NT2/D1 (cell line): ENCODE measurements at places on chromosomes 4 and X.

DNA sequence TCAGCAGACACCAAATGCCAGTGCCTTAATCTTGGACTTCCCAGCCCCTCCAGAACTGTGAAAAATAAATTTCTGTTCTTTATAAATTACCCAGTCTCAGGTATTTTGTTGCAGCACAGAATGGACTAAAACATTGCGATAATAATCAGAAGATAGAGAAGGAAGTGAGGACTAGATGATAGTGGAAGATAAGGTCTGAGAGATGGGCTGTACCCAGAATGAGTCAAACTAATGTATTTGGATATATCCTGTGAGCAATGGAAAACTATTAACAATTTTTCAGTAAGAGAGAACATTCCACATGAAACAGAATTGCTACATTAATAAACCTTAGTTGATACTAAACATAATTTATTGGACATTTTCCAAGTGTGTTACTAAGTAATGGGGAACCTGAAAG is 93.3 kb downstream of the FANCB start:
- DNase-seq = no peak

DNA sequence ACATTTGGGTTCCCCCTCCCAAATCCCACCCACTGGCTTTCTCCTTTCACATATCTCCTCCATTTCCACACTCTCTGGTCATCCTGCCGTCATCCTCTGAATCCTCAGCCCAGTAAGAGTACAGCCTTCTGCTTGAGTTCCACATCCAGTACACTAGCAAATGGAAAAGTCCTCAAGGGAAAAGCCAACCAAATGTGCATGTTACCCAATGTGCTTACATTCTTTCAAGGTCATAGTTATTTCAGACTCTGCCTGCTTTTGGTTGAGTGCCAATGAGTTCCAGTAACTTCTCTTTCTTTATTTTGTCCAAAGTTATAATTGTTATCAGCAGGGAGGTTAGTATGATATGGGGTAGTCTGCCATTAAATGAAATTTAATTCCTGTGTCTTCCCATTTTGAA is 78.1 kb downstream of the SRPX start:
- no peak for DNase-seq

GRCh38 chrX:132602701-132603100 is 113.9 kb upstream of the MBNL3 start:
- DNase-seq = no peak

DNA sequence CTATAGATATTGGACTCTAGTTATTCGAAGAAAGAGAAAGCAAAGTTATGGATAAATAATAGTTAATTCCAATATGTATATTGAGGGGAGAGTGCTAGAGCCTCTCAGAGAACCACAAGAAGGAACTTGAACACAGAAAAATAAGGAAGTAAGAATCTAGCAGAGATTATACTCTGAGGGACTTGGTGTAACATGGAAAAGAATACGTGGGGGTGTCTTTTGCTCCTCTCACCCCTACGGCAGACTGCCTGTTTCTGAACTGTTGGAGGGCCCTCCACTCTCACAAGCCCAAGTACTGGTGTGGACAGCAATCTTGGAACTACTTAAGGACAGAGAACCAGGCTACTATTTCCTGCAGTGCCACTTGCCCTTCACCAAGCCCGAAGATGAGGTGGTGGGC is 1174.4 kb upstream of the PCDH10 start:
- DNase-seq = no peak

DNA sequence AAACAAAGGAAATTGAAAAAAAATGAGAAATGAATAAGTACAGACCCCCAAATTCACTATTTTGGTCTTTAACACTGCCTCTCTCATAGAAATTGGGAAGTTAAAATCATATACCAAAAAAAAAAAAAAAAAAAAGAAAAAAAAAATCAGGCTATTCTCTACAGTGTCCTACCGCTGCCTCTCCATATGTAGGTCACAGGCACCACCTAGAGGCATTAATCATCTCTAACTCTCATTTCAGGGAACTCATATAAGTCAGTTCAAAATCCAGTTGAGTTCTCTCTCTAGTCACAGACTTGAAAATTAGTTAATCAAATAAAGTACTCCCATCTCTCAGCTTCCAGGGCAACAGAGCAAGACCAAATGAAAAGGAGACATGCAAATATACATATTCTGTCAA is 47.9 kb downstream of the COX18 start:
- peak; percentile 25 for DNase-seq

- peak; percentile 72 for DNase-seq
These were observed 37.0 kb downstream of the NSG1 start for GRCh38 chr4:4423706-4424498.

DNA sequence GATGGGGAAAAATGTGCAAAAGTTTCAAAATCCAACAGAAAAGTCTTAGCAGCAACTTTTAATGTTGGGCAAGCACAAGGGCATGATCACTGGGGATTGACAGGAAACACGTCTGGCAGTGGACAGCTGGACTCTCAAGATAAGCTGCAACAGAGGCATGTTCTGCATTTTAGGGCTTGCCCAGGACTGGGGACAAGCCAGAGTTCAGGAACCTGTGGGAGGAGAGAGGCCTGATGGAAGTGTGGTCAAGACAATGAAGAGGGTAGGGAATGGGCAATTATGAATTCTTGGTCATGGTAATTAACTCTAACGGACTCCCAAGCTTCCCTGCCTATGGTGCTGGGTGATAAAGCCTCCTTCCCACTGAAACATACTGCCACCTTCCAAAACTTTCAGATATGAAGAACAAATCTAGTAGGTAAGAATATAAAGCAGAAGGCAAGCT is 48.4 kb downstream of the ANXA3 start:
- DNase-seq = no peak

GRCh38 chrX:42803320-42803719 is 25.4 kb upstream of the PPP1R2C start:
- no peak for DNase-seq

DNA sequence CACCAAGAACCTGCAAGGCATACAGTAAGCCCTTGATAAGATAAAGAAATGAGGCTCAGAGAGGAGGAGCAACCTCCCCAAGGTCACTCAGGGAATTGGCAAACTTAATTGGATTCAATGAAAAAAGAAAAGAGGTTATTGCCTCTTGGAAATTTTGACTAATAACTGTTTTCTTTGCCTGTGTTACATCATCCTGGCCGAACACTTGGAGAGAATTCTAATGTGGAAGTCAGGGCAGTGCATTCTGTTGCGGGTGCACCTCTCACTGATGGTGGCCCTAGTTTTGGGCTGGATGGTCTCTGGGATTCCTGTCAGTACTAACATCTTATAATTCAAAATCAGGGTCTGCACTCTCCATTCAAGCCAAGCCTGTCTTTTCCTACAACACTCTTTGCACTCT is 186.2 kb upstream of the BCOR start:
- DNase-seq = no peak

GRCh38 chrX:44227991-44228390 is 115.5 kb downstream of the EFHC2 start:
- no peak for DNase-seq
